ENCODE measurements at places on chromosomes 1 and 21.

- no peak for DNase-seq
These were observed 221.1 kb upstream of the GREM2 start for GRCh38 chr1:240833075-240833474.

DNA sequence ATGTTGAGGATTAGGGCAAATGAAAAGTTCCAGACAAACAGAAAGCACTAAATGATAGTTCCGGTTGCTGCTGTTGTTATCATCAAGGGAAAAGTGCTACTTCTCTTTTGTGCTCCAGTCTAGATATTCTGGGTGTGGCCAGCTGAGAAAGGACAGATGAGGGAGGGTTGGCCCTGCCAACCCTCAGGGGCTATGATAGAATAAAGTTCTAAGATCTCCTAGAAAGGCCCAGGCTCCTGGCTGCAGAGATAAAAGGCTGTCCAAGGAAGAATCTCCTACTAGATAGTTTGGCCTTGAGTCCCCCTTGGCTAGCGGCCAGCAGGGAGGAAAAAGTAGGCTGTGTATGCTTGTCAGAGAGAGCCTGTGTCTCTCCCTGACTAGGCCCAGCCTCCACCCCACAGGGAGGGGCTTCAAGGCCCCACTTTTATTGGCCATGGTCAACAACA lies 31.5 kb downstream of the RIMS3 start:
- no peak for DNase-seq

DNA sequence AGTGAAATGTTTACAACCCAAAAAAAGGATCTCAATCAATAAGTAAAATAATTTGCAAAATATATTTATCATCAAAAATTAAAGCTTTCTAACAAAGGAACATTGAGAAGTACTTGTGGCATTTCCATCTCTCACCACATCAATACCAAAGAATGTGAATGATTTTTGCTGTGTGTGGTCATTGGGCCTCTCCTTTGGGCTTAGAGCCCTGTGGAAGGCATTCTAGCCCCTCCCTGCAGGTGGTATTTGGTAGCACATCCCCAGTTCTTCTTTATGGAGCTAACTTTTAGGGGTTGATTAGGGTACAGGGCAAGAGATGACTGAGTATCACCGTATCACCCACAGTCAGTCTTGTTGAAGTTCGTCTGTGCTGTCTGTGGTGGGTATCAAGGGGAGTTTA lies 294.1 kb upstream of the SGIP1 start:
- DNase-seq: no peak

DNA sequence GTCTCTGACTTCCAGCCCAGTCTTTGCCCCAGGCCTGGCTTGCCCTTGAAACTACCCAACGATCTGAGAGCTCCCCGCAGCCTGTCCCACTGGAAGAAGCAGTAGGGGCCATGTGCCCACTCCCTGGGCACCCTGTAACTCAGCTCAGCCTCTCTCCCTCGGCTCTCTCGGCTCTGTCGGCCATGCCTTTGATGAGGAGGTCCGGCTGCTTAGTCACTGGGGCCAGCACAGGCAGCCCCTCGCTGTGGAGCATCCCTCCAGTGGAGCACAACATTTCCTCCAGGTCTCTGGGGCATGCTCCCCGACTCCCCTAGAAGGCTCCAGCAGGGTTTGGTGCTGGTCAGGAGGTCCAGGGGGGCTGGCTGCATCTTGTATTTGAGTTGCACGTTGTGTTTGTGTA lies 83.3 kb upstream of the DISP3 start:
- DNase-seq: no peak

DNA sequence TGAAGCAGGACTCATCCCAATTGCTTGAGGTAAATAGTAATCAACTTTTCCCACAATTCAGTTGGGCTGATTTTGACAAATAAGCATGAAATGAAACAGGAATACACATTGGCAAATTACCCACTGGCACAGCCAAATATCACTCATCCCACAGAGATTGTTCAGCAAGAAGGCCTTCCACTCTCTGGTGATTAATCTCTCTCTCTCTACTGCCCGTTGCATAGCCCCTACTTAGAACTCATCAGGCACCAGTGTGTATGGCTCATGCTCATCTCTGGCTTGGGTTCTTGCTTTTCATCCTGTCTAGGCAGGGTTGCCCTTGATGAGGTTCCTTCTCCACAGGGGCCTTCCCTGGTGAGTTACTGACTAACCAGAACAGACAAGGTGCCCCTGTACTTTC lies 1.1 kb downstream of the BSDC1 start:
- no peak for DNase-seq

- no peak for DNase-seq
These were observed 146.5 kb downstream of the CHD1L start for GRCh38 chr1:147388969-147389368.

GRCh38 chr1:1395166-1395565 lies 4.0 kb downstream of the CCNL2 start:
- DNase-seq: no peak

GRCh38 chr1:97999320-97999719 lies 78.5 kb upstream of the DPYD start:
- no peak for DNase-seq

DNA sequence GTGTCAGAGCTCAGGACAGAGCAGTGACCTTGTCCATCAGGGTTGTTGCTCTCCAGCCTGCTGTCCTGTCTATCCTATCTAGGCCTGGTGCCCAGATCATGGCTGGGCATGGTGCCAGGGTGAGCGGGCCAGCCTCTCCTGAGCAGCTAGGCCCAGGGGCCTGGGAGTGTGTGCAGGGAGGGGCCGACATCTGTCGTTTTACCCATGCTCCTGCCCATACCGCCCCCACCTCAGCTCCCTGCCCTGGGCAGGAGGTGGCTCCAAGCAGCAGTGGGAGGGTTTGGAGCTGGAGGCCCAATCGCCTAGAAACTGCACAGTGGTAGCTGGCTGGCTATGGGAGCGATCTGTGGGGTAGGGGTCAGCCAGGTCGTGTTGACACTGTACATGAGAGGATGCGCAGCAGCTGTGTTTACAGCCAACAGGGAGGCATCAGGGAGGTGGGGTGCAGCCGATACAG lies 6.5 kb downstream of the INSRR start:
- no peak for DNase-seq
